ENCODE measurements at places on chromosomes 16 and 17. TPM values are rescaled to one million over a fixed set of nuclear protein-coding genes. Genes with fewer than 3 reads are reported as not detected.

Gene OR1E2
- total RNA-seq: not detected

Gene SLC26A11
- 32.4 TPM for total RNA-seq

GRCh38 chr17:68973098-68973846 is 18.1 kb upstream of the ABCA8 start:
- DNase-seq: no peak

- DNase-seq: no peak
Observed at GRCh38 chr16:71482569-71482968, 6.6 kb downstream of the ZNF19 start.

- no peak for DNase-seq
Observed at GRCh38 chr17:63698886-63699637, 863 bp downstream of the LIMD2 start.

- DNase-seq: no peak
Observed at GRCh38 chr16:64693946-64694345, 427.9 kb downstream of the CDH11 start.

Gene HOXB7
- 3.4 TPM for total RNA-seq

GRCh38 chr17:9020096-9020823 is 1.1 kb upstream of the NTN1 start:
- no peak for DNase-seq

GRCh38 chr17:73480740-73481139 is 163.5 kb downstream of the SDK2 start:
- DNase-seq: no peak

Data from prostate gland (tissue), 2 donors.